Sciatic nerve (tissue), 2 donors: ENCODE measurements at places on chromosomes 3 and 15. TPM values are rescaled to one million over a fixed set of nuclear protein-coding genes. Genes with fewer than 3 reads are reported as not detected.

The NRROS gene
- 10.0 TPM for total RNA-seq

The CP gene
- 26.1 TPM for total RNA-seq

The NLGN1 gene
- 26.0 TPM for total RNA-seq

The CELSR3 gene
- 1.5 TPM for total RNA-seq

The CACNA2D2 gene
- 1.8 TPM for total RNA-seq

The GPR156 gene
- 0.98 TPM for total RNA-seq

The CEP152 gene
- total RNA-seq = 11.1 TPM

The BFSP2 gene
- total RNA-seq = not detected

The ANKRD63 gene
- total RNA-seq = not detected

The RASGRP1 gene
- 1.2 TPM for total RNA-seq

The EPHB3 gene
- total RNA-seq = 15.2 TPM

The CIP2A gene
- total RNA-seq = 5.6 TPM

The FSIP1 gene
- 0.85 TPM for total RNA-seq

The ARGFX gene
- total RNA-seq = not detected

The TMEM158 gene
- total RNA-seq = 6.5 TPM

The OR5K2 gene
- total RNA-seq = not detected

The DUOX1 gene
- 5.9 TPM for total RNA-seq

The C3orf20 gene
- 0.18 TPM for total RNA-seq

The GOLGA6L9 gene
- total RNA-seq = 3.2 TPM

The P2RY12 gene
- total RNA-seq = 27.1 TPM

The GNAT1 gene
- total RNA-seq = not detected

The ACSBG1 gene
- total RNA-seq = 0.18 TPM

The CHST13 gene
- total RNA-seq = 0.89 TPM

The ISG20 gene
- 20.2 TPM for total RNA-seq

The ACTR8 gene
- total RNA-seq = 25.8 TPM

The TLR9 gene
- 1.1 TPM for total RNA-seq

The KBTBD13 gene
- 0.27 TPM for total RNA-seq

The NANOGP8 gene
- 0.98 TPM for total RNA-seq

The GOLGA8G gene
- not detected for total RNA-seq

The PPIB gene
- 218 TPM for total RNA-seq

The MLH1 gene
- 31.3 TPM for total RNA-seq

The OIP5 gene
- total RNA-seq = 0.40 TPM
